Chondrocyte (in vitro differentiated cells): ENCODE measurements at places on chromosomes 16 and 17. TPM values are rescaled to one million over a fixed set of nuclear protein-coding genes. Genes with fewer than 3 reads are reported as not detected.

DNA sequence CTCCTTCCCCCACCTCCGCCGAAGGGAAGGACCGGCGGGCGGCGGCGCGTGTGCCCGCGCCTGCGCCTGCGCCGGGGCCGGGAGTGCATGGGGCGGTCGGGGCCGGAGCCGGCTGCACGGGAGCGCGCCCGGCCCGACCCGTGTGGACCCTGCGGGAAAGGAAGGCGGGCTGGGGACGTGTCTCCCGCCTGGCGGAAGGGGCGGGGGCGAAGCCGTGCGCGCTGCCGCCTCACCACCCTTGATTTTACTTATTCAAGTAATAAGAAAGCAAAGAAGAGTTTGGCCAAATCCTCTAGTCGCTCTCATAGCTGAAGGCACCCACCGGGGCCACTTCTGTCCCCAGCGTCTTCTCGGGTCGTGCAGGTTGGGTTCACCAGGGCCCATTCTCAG is 596 bp upstream of the PFN1 start:
- H3K4me3 ChIP-seq, result peak overlapping the region; percentile 96
- no peaks in the 10 kb centered on the region for H3K27me3 ChIP-seq
- peaks cover 18% of the 10 kb centered on the region for H3K36me3 ChIP-seq
- H3K27ac ChIP-seq, result peak overlapping the region; percentile 99
- peaks cover 67% of the 10 kb centered on the region for H3K4me1 ChIP-seq

The EPX gene
- total RNA-seq, result not detected in 3 replicates

DNA sequence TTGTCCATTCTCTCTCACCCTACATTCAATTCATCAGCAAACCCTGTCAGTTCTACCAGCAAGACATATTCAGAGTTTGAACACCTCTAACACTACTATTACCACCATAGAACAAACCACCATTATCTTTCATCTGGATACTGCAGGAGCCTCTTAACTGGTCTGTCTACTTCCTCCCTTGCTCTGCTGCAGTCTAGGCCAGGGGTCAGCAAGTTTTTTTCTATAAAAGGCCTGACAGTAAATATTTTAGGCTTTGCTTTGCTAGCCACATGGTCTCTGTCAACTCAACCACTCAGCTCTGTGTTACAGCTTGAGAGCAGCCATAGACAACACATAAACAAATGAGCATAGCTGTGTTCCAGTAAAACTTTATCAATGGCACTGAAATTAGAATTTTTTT is 13.8 kb downstream of the KCTD19 start:
- no peaks in the 10 kb centered on the region for H3K27me3 ChIP-seq
- H3K4me3 ChIP-seq, result no peak overlapping the region
- no peak for DNase-seq
- H3K27ac ChIP-seq, result peak overlapping the region; percentile 93
- H3K4me1 ChIP-seq, result peaks cover 20% of the 10 kb centered on the region

- no peaks in the 10 kb centered on the region for H3K36me3 ChIP-seq
- H3K27me3 ChIP-seq, result peaks cover 22% of the 10 kb centered on the region
- no peak overlapping the region for H3K4me3 ChIP-seq
- peaks cover 21% of the 10 kb centered on the region for H3K4me1 ChIP-seq
Measured at GRCh38 chr17:48194097-48194550, 86.6 kb downstream of the SNX11 start.

DNA sequence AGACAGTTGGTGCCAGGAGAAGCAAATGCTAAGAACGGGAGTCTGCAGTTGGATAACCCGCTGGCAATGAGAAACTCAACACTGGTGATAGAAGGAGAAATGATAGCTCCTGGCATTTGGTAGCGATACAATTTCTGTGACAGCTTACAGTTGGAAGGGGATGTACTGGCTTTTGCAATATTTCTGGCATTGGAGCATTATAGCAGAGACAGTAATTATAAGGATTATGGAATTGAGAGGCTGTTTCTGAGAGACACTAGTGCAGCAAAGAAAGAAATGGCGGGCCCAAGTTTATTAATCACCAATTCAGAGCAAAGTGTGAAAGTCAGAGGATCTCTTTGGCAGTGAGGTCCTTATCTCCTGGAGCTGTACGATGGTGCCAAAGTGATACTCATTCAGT is 16.1 kb upstream of the SDK2 start:
- no peaks in the 10 kb centered on the region for H3K4me1 ChIP-seq
- no peak overlapping the region for H3K27ac ChIP-seq
- peaks cover 33% of the 10 kb centered on the region for H3K27me3 ChIP-seq
- no peak for DNase-seq
- no peak overlapping the region for H3K4me3 ChIP-seq
- no peaks in the 10 kb centered on the region for H3K36me3 ChIP-seq

GRCh38 chr16:49274591-49274990 is 7.0 kb downstream of the CBLN1 start:
- no peaks in the 10 kb centered on the region for H3K4me1 ChIP-seq
- H3K27ac ChIP-seq, result no peak overlapping the region
- peaks cover 2% of the 10 kb centered on the region for H3K36me3 ChIP-seq
- H3K27me3 ChIP-seq, result peaks cover 67% of the 10 kb centered on the region

- H3K27me3 ChIP-seq, result peaks cover 10% of the 10 kb centered on the region
- H3K27ac ChIP-seq, result no peak overlapping the region
- peak overlapping the region; percentile 77 for H3K4me3 ChIP-seq
- DNase-seq, result no peak
- H3K36me3 ChIP-seq, result no peaks in the 10 kb centered on the region
- H3K4me1 ChIP-seq, result peaks cover 16% of the 10 kb centered on the region
Measured at GRCh38 chr17:68290268-68290954, 516 bp downstream of the SLC16A6 start.

GRCh38 chr16:4922721-4923342 is 14.1 kb downstream of the PPL start:
- no peaks in the 10 kb centered on the region for H3K4me1 ChIP-seq
- no peak overlapping the region for H3K4me3 ChIP-seq
- no peak for DNase-seq
- peaks cover 15% of the 10 kb centered on the region for H3K27me3 ChIP-seq
- no peak overlapping the region for H3K27ac ChIP-seq

GRCh38 chr17:74473294-74473693 is 6.9 kb downstream of the CD300A start:
- H3K4me1 ChIP-seq, result no peaks in the 10 kb centered on the region
- H3K27ac ChIP-seq, result no peak overlapping the region
- peak; percentile 78 for DNase-seq
- peaks cover 50% of the 10 kb centered on the region for H3K27me3 ChIP-seq

The KRTAP2-1 gene
- not detected in 3 replicates for total RNA-seq

DNA sequence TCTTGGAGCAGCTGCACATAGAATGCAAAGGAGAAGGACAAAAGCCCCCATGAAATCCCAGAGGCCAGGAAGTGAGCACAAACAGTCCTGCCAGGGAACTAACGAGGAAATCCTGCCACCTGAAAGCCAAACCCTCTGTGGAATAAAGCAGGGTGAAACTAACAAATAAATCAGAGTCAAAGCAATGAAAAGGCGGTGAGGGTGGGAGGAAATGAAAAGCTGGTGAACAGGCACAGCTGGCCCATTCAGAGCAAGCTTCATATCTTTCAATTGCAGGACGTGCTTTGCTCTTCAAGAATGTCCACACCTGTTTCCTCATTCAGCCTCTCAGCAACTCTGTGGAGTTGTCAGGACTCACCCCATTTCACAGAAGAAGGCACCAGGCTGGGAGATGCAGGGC is 108.1 kb downstream of the ABCC12 start:
- H3K27ac ChIP-seq, result no peak overlapping the region
- no peak overlapping the region for H3K4me3 ChIP-seq
- peaks cover 5% of the 10 kb centered on the region for H3K4me1 ChIP-seq
- no peak for DNase-seq
- H3K36me3 ChIP-seq, result no peaks in the 10 kb centered on the region

- peaks cover 43% of the 10 kb centered on the region for H3K27me3 ChIP-seq
- DNase-seq, result no peak
- no peak overlapping the region for H3K4me3 ChIP-seq
- no peak overlapping the region for H3K27ac ChIP-seq
Measured at GRCh38 chr16:31333686-31334649, 21.0 kb upstream of the ITGAX start.

The BLMH gene
- 44.5 to 60.2 TPM (median 49.5 TPM) in 3 replicates for total RNA-seq

DNA sequence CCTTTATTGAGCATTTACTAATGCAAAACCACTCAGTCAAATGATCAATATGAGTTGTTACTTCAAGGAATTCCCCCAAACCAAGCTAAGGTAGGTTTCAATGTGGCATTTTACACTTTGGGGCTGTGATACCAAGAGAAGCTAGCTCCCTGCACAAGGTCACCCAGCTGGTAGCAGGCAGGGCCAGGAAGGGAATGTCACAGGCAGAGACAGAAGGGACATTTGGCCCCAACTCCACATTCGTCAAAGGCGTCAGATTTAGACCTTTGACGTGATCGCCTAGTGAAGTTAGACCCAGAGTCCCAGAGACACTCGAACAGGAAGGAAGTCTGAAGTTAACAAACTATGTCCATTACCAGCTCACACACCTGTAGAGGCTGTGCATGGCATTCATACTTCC is 5.5 kb upstream of the SMG1 start:
- H3K4me3 ChIP-seq, result no peak overlapping the region
- H3K4me1 ChIP-seq, result peaks cover 26% of the 10 kb centered on the region
- no peak for DNase-seq
- no peaks in the 10 kb centered on the region for H3K27me3 ChIP-seq

- H3K27me3 ChIP-seq, result no peaks in the 10 kb centered on the region
- no peak overlapping the region for H3K27ac ChIP-seq
- DNase-seq, result peak; percentile 70
- H3K4me3 ChIP-seq, result no peak overlapping the region
- H3K4me1 ChIP-seq, result peaks cover 2% of the 10 kb centered on the region
Measured at GRCh38 chr16:30615358-30616091, 5.3 kb upstream of the ZNF689 start.

DNA sequence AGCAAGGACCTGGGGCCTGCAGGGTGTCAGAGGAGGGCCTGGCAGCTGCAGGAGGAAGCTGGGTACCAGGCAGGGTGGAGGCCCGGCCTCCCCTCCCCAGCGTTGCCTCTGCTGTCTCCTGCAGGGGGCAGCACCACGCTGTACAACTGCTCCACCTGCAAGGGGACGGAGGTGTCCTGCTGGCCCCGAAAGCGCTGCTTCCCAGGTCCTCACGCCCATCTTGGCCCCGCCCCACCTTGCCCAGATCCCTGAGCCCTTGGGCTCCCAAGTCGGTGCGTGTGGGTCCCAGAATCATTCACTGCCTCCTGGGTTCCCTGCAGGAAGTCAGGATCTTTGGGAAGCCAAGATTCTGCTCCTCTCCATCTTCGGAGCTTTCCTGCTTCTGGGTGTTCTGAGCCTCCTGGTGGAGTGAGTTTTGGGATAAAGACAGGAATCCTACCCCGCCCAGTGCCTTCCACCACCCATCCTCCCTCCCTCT is 1.2 kb downstream of the TMEM95 start:
- no peak overlapping the region for H3K4me3 ChIP-seq
- H3K36me3 ChIP-seq, result no peaks in the 10 kb centered on the region
- no peak overlapping the region for H3K27ac ChIP-seq
- no peak for DNase-seq
